ENCODE measurements at places on chromosomes 7 and 10. TPM values are rescaled to one million over a fixed set of nuclear protein-coding genes. Genes with fewer than 3 reads are reported as not detected.

Gene SNX10
- total RNA-seq: not detected

Gene DHX32
- 30.4 TPM for total RNA-seq

Gene TMEM229A
- total RNA-seq: not detected

DNA sequence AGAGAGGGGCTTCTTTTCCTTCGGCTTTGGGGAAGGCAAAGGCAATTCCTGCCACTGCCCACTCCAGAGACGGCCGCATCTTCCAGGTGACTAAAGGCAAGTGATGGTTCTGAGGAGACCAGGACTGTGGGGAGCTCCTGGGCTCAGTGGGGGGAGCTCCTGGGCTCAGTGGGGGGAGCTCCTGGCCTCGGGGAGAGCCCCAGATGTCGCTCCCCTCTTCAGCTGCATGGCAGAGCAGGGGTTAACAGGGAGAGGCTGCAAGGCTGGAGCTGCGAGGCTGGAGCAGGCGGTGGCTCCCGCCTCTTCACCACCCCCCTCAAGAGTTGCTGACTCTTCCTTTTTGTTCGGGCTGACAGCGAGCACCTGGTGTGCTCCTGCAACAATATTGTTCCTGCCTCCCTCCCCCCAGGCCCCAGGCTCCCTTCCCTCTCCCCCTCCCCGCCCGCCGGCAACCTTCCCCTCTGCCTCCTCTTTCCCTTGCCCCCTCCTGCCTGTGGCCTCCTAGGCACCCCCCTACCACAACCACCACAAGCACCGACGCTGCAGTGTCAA lies 56.3 kb upstream of the LBX1 start:
- DNase-seq: no peak

- no peak for DNase-seq
These were observed 104.9 kb upstream of the FAM180A start for GRCh38 chr7:135853499-135853898.

Gene EPO
- total RNA-seq: not detected

GRCh38 chr7:3280946-3281656 lies 20.0 kb upstream of the SDK1 start:
- DNase-seq: no peak

DNA sequence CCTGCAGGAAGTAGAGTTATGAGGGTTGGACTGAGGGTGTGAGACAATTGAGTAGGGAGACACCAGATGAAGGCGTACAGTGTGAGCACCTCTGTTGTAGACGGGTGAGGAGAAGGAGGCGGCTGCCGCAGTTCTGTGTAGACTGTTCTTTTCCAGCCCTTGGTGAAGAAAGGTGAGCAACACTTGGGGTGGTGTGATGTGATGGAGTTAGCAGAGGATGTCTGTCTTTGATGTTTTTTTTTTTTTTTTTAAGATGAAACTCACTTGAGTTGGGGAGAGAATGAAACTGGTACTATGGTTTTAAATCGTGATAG lies 42.8 kb upstream of the RNF216 start:
- no peak for DNase-seq

- no peak for DNase-seq
These were observed 20.3 kb upstream of the ADGRA1 start for GRCh38 chr10:133067149-133068105.

- no peak for DNase-seq
These were observed 138.4 kb upstream of the ABCB5 start for GRCh38 chr7:20477067-20477466.

DNA sequence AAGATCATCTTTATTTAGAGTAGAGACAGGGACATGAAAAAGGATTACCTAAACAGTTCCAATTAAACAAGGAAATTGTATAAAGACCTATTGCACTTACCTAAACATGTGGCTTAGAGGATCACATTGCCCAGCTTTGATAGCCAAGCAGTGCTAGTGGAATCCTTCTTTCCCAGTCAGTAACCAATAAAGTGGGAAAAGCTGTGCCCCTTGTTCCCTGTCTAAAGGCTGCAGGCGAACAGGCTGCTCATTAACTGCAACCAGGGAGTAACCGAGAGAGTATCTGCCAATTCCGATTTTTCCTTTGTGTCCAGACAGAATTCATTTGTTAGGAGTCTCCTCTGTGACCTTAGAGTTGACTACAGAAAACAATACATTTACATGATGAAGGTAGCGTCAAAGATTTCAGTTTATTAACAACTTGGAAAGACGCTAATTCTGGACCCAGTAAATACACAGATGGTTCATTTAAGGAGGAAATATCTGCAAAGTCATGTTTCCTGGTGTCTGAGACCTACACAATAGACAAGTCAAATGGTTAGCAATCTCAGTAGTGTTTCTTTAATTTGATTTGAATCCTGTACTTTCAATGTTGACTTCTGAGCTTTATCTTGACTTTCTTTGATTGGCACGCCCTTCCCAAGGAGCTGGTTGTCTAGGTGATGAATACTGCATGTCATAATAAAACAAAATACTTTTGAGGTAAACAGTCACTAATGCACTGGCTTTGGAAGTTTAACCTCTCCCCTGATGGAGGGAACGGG lies 57.3 kb upstream of the MET start:
- DNase-seq: no peak

Gene KCP
- total RNA-seq: 0.55 TPM

- no peak for DNase-seq
These were observed 161.5 kb upstream of the TBX20 start for GRCh38 chr7:35415411-35415822.

DNA sequence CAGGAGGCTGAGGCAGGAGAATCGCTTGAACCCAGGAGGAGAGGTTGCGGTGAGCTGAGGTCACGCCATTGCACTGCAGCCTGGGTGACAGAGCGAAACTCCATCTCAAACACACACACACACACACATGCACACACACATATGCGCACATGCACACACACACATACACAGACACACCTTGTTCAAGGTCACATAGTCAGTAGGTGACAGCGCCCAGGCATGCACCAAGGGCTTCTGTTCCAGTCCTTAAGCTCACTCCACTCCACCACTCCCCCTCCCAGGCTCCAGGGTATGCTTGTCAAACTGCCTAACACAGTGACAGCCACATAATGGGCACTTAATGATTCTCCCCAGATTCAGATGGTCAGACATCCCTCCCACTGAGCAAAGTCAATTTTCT lies 37.0 kb downstream of the KCNMA1 start:
- DNase-seq: no peak

Gene ADCYAP1R1
- not detected for total RNA-seq

DNA sequence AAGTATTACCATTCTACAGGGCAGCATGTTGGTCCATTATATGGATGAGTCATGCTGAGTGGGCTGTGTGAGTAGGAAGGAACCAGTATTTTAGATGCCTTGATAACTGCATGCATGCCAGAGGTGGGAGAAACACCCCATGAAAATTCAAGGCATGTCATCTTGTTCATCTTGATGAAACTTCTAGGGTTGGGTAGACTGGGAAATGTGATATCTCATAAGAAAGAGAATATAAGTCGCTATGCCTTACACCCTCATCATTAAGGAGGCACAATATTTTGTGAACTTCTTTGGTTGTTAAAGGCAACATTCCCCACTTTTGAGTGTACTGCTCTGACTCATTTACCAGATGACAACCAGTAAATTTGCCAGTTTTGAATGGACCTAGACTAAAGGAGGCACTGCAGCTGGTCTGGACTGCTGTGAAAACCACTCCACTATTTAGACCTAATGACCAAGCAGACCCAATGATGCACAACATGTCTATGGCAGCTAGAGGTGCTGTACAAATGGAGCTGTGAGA lies 48.0 kb downstream of the ZNF365 start:
- DNase-seq: no peak
